ENCODE measurements at places on chromosomes 3 and 15. TPM values are rescaled to one million over a fixed set of nuclear protein-coding genes. Genes with fewer than 3 reads are reported as not detected.
A peak's percentile ranks its signal among the peaks of the same experiment; 100 is the strongest.

DNA sequence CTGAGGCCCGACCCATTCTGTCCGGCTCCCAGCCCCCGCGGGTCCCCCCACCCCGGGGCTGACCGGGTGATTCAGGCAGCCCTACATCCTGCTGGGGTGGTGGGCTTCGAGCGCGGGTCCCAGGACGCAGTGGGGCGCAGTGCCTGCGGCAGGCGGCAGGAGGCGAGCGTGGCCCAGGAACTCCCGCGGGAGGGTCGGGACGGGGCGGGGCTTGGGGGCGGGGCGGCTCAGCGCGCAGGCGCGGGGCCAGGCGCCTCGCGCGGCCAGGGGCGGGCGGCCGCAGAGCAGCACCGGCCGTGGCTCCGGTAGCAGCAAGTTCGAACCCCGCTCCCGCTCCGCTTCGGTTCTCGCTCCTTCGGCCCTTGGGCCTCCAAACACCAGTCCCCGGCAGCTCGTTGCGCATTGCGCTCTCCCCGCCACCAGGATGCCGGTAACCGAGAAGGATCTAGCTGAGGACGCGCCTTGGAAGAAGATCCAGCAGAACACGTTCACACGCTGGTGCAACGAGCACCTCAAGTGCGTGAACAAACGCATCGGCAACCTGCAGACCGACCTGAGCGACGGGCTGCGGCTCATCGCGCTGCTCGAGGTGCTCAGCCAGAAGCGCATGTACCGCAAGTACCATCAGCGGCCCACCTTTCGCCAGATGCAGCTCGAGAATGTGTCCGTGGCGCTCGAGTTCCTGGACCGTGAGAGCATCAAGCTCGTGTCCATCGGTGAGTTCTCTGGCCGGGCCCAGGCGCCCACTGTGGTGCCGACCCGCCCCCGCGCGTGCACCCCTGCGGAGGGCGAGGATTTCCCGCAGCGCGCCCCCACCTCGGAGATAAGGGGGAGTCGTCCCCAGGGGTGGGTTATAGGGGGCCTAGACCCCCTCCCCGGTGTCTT lies at the start of gene FLNB:
FLNB (plus strand) TSS at position 282 of the 885 bp plus-strand sequence; CDS start at position 425, 143 bp downstream.
- peak; percentile 75 for DNase-seq

GRCh38 chr15:90986790-90987507 lies 7.4 kb downstream of the PRC1 start:
- DNase-seq = no peak

The PAQR5 gene
- 0.73 TPM for total RNA-seq

The P2RY1 gene
- total RNA-seq = 9.5 TPM

GRCh38 chr3:107643038-107643883 lies 120.5 kb downstream of the BBX start:
- no peak for DNase-seq

The NUDT16 gene
- total RNA-seq = 25.0 TPM

GRCh38 chr15:40085266-40085665 lies 23.4 kb downstream of the BMF start:
- DNase-seq = peak; percentile 30

DNA sequence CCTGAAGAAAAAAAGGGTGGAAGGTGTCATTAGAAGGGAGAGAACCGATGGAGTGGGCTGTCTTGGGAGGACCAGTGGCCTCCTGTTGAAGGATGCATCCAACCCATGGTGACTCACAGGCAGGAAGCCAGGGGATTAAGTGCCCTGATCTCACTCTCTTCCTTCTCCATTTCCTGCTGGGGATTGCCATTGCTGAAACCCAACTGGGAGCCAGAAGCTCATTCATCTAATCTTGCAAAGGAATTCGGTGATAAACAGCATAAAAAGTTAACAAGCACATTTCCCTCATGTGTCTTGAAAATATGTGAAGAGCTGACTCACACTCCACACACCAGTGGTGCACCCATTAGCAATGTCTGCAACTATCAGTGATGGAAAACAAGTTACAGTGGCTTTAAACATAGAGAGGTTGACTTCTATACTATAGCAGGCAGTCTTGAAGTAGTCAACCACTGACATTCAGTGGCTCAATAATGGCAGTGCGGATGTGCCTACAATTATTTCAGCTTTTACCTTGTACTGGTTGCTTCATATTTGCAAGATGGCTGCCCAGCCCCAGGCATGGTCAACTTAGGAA lies 12.8 kb upstream of the CSRNP1 start:
- DNase-seq = no peak

The ZDHHC19 gene
- total RNA-seq = not detected

GRCh38 chr3:184982076-184982475 lies 170.1 kb downstream of the VPS8 start:
- no peak for DNase-seq

DNA sequence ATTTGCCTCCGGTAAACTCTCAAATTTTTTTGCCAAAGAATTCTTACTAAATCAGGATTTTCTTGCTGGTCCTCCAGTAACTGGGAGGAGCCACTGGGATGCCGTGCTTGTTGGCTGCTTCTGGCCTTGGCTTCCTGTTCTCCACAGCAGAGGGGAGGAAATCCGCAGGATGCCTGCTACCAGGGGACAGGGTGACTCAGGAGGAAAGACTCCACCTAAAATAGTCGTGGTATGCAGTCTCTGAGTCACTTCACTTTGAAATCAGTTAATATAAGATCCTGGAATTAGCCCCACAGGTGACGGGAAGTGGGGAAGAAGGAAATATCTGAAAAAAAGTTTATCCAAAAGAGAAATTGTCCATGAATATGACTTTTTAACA lies 6.5 kb upstream of the TM4SF18 start:
- DNase-seq = peak; percentile 85

The CD86 gene
- total RNA-seq = 3.7 TPM

The ABHD17C gene
- 8.0 TPM for total RNA-seq

GRCh38 chr3:46395210-46395661 lies 11.6 kb downstream of the CCR5AS start:
- DNase-seq = no peak

GRCh38 chr3:173911446-173911845 lies 513.9 kb downstream of the NLGN1 start:
- no peak for DNase-seq

- DNase-seq = no peak
Measured at GRCh38 chr3:56296361-56296760, 171.9 kb downstream of the ERC2 start.

The CCR3 gene
- not detected for total RNA-seq

The ONECUT1 gene
- total RNA-seq = not detected

The GPR160 gene
- 0.54 TPM for total RNA-seq

The GOLGA6L10 gene
- total RNA-seq = 0.11 TPM

GRCh38 chr3:67076607-67077006 lies 78.5 kb downstream of the KBTBD8 start:
- DNase-seq = no peak

- DNase-seq = peak; percentile 56
Measured at GRCh38 chr3:159761369-159761768, 227.3 kb upstream of the IL12A start.

DNA sequence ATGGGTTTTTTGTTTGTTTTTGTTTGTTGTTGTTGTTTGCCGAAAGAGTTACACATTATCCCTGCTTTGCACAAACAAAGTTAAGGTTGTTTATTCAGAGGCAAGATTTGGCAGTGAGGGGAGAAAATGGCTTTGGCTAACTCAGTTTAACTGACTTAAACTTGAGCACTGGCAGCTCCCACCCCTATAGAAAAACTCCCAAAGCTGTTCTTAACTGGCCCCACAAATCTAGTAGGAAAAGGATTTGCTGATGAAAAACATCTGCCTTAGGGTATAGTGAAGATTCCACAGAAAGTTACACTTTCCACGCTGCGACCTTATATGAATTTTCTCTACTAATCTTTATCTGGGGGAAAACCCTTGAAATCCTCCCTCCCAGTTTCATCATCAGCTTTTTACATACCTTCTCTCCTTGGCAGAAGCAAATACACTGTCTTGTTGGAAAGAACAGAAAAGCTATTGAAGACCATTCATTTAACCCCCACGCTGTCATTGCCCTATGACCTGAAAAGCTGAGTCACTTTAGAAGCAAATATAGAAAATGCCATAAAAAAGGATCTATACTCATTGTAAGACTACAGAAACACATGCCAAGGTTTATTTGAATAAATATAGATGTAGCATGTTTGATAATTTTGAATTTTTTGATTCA lies 551.7 kb downstream of the NR2F2 start:
- no peak for DNase-seq

The NOX5 gene
- total RNA-seq = not detected

The MFN1 gene
- 67.6 TPM for total RNA-seq

The SUMF1 gene
- 7.6 TPM for total RNA-seq

DNA sequence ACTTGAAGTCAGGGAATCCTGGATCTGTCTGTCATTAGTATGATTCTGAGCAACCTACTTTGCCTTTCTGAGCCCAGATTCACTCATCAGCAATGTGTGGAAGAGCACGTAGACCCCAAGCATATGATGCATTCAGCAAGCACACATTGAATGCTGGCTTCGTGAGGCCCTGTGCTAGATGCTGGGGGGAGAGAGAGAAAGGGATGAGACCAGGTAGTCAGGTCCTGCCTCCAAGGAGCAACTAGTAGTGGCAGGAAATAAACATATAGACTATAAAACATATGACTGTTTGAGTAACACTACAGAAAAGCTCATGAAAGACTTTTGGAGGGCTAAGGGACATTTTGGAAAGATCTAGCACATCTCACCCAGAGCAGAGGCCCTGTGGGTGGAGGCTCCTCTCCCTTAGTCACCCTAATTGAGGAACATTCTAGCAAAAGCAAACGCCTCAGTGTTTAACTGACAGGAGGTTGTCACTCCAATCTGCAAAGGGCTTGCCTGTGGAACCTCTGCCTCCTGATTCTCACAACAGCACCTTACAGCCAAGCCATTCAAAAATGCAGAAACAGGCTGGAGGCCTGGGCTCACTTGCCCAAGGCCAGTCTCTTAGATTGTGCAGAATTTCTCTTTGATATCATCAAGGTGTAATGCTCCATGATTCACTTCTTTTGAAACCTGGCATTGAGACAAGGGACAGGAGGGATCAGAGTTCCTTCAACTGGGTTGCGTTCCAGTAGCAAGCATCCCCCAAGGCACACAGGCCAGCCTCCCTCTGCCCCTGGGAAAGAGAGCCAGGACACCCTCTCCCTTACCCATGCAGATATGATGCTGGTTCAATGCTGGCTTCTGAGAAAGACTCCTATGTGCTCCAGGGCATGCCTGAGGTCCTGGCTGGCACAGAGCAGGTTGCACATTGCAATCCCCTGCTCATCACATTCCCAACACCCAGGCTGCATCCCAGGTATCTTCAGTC lies 26.1 kb downstream of the STARD5 start:
- DNase-seq = no peak

DNA sequence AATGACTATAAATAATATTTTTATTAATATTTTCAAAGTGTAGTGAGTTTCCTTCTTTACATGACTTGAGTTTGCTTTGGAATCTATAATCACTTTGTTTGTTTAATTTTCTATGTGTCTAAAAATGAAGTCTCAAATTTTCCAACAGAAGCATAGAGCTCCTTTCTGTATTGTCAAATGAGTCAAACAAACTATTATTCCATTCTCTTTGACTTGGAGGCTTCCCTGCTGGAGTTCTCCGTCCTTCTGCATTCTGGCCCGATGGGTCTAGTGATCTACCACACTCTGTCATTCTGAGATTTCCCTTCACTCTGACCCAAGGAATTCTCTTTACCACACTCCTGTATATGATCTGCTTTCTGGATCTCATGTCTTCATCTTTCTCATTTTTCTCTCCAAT lies 30.1 kb downstream of the POLR2M start:
- DNase-seq = no peak

The CATSPER2 gene
- 1.1 TPM for total RNA-seq

The ZBED2 gene
- not detected for total RNA-seq

The PCNP gene
- total RNA-seq = 121 TPM

GRCh38 chr15:50098545-50098944 lies 20.5 kb downstream of the ATP8B4 start:
- no peak for DNase-seq
